ENCODE measurements at places on chromosomes 6 and 20. TPM values are rescaled to one million over a fixed set of nuclear protein-coding genes. Genes with fewer than 3 reads are reported as not detected.

Gene MYBL2
- 0.78 TPM for total RNA-seq

GRCh38 chr20:924639-925038, 8.5 kb upstream of the ANGPT4 start:
- no peak for DNase-seq

- DNase-seq, result no peak
Measured at GRCh38 chr6:122405417-122405816, 6.0 kb downstream of the HSF2 start.

DNA sequence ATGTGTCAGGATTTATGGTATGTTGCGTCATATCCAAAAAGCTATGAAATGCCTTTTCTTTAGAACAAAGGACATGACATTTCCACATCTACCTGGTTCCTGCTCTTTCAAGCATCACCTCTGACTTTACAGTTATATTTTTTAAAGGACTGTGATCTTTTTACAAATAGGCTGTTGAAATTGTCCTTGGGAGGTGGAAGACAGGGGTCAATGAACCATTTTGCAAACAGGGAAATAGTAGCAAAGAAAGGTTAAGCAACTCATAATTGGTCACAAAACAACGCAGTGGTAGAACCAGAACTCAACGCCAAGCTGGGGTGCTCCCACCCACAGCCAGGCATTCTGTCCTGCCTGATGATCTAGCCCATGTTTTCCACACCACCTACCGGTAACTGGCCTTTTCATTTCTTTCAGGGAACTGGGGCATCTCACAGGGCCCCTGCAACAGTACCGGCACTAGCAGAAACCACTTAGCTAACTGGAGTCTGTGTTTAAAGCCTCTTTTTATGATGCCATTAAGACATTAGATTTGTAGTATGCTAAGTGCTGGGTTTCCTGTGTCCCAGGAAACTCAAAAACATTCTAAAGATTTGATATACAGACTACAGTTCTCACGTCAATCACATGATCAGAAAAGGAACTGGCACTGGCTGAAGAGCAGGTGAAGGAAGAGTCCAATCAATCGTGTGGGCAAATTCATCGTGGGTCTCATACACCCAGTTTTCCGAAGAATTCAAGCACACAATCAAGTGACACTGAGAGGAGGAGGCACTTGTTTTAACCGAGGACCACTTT, 13.9 kb downstream of the ZNF217 start:
- DNase-seq, result no peak

DNA sequence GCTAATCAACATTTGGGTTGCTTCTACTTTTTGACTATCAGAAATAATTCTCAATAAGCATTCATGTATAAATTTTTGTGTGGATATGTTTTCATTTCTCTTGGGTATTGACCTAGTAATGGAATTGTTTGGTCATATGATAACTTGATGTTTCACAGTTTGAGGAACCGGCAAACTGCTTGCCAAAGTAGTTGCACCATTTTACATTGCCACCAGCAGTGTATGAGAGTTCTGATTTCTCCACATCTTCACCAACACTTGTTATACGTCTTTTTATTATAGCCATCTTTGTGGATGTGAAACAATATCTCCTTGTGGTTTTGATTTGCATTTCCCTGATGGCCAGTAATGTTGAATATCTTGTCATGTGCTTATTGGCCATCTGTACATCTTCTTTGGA, 42.6 kb upstream of the TGM2 start:
- no peak for DNase-seq

- DNase-seq, result no peak
Measured at GRCh38 chr20:51480507-51481270, 61.8 kb downstream of the NFATC2 start.

Measured in thoracic aorta (tissue), 2 donors.